ENCODE measurements at places on chromosomes 13 and 19.

- DNase-seq, result no peak
These were observed 722 bp downstream of the HSD11B1L start for GRCh38 chr19:5681391-5682106.

DNA sequence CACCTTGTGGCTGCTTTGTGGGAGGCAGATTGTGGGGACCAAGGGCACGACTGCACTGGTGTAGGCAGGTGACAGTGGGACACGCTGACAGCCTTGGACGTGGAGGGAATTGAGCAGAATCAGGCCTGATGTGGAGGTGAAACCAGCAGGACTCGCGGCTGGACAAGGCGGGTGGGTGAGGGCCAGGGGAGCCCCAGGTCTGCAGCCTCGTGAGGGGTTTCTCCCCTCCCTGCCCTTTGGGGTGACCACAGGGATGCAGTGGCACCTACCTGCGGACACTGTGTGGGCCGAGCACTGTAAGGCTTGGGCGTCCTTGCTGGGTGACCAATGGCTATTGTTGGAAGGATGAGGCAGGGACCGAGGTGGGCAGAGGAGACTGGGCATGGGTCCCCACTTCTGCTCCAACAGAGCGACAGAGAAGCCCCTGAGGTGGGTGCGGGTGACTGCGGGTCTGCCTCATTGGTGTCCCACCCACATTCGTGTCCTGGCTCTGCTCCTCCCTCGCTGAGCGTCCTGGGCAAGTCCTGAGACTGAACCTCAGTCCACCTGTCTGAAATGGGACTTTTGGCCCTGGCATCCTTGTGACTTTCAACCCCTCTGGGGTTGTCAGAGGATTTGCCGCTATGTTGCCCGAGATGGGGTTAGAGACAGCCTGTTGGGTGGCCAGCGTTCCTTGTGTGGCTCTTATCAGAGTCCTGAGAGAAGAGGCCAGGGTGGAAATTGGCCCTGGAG, 30.5 kb downstream of the DNM2 start:
- DNase-seq, result no peak

- peak; percentile 60 for DNase-seq
These were observed 2.3 kb upstream of the LCP1 start for GRCh38 chr13:46184277-46184699.

- DNase-seq, result no peak
These were observed 157.6 kb upstream of the OBI1 start for GRCh38 chr13:78816592-78816991.

DNA sequence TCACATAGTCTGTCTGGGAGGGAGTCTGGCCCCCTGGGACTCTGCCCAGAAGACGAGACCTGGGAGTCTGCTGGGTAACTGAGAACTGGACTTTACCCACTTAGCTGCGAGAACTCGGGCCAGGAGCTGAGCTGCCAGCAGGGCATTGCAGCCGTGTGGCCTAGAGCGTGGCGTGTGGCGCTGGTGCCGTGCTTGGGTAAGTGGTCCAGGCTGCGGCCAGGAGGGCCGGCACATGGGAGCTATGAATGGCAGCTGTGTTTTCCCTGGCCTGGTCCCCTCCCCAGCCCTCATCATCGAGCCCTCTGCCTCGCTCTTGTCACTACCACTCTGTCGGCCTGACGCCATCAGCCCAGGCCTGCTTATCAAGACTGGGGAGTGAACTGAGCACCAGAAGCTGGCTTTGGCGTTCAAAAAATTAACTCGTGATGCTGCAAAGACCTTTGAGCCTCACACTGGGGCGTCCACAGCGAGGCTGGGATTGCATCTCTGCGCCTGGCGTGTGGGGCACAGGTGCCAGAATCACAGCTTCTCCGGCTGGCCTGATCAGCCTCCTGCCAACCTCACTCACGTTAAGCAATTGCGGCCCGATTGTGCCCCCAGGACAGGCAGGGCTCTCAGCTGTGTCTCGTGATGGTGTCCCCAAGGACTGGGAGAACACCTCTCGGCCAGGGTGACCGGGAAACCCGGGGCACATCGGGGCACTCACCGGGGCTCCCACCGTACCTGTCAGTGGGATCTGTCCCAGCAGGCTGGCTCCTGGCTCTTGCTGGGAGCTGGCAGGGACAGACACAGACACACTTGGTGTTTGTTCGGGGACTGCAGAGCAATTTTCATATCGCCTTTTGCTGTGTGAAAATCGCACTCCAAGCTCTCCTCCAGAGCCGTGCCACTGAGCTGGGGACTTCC, 85.9 kb downstream of the KDM4B start:
- DNase-seq, result no peak
